ENCODE measurements at places on chromosomes 2 and 18. TPM values are rescaled to one million over a fixed set of nuclear protein-coding genes. Genes with fewer than 3 reads are reported as not detected.

The TUBB8B gene
- not detected for total RNA-seq

The BOLL gene
- total RNA-seq, result not detected

The ARHGAP25 gene
- 4.3 TPM for total RNA-seq

The BCL11A gene
- not detected for total RNA-seq

The CEP68 gene
- total RNA-seq, result 7.6 TPM

The SULT1C4 gene
- total RNA-seq, result not detected

The LINC00305 gene
- total RNA-seq, result not detected

The TMEM200C gene
- total RNA-seq, result not detected

The MARCHF4 gene
- total RNA-seq, result 4.7 TPM

The MTIF2 gene
- total RNA-seq, result 26.1 TPM

The PPIL3 gene
- total RNA-seq, result 46.4 TPM

The AQP12A gene
- total RNA-seq, result not detected

The MC5R gene
- not detected for total RNA-seq

The ANKRD62 gene
- not detected for total RNA-seq

The SOWAHC gene
- total RNA-seq, result 11.2 TPM

The ST8SIA5 gene
- total RNA-seq, result not detected

The RPRM gene
- not detected for total RNA-seq

The ATP6V1B1 gene
- total RNA-seq, result 1.1 TPM

The TDRD15 gene
- total RNA-seq, result not detected

The DSG1 gene
- not detected for total RNA-seq

The MEIS1 gene
- 12.3 TPM for total RNA-seq

The UGT1A8 gene
- total RNA-seq, result not detected

The DLX2 gene
- 0.16 TPM for total RNA-seq

The TMEM37 gene
- total RNA-seq, result 2.9 TPM

The LYPD6 gene
- total RNA-seq, result not detected

The VIT gene
- 0.36 TPM for total RNA-seq

The NOSTRIN gene
- 0.18 TPM for total RNA-seq

The ANKRD53 gene
- under 0.01 TPM for total RNA-seq

The POMC gene
- total RNA-seq, result 2.8 TPM

The IL1A gene
- total RNA-seq, result 0.18 TPM

The C2orf66 gene
- total RNA-seq, result not detected

The LYPD1 gene
- total RNA-seq, result 1.1 TPM

The FEV gene
- total RNA-seq, result not detected

The REG3G gene
- not detected for total RNA-seq

The GRB14 gene
- 1.1 TPM for total RNA-seq

The ATRAID gene
- total RNA-seq, result 204 TPM

The CYP20A1 gene
- total RNA-seq, result 22.4 TPM

The PARD3B gene
- total RNA-seq, result 3.4 TPM

The DRC1 gene
- total RNA-seq, result not detected

The CNTNAP5 gene
- total RNA-seq, result not detected

The CTNNA2 gene
- total RNA-seq, result not detected

The EVX2 gene
- total RNA-seq, result not detected

The ZSCAN30 gene
- total RNA-seq, result 8.3 TPM

The SCN2A gene
- not detected for total RNA-seq

The AP1S3 gene
- total RNA-seq, result 2.0 TPM

The NPHP1 gene
- 3.2 TPM for total RNA-seq

The CHST9 gene
- total RNA-seq, result not detected

The NUP35 gene
- 6.7 TPM for total RNA-seq

The IL36RN gene
- not detected for total RNA-seq
